ENCODE measurements at places on chromosomes 4 and X. TPM values are rescaled to one million over a fixed set of nuclear protein-coding genes. Genes with fewer than 3 reads are reported as not detected.

TMSB15B gene
- 2.0 TPM for total RNA-seq

SUPT20HL1 gene
- 0.12 TPM for total RNA-seq

CENPVL2 gene
- 0.17 TPM for total RNA-seq

MAGEA2B gene
- not detected for total RNA-seq

TGIF2LX gene
- total RNA-seq, result not detected

- DNase-seq, result peak; percentile 29
These were observed 159.3 kb downstream of the PTCHD1 start for GRCh38 chrX:23493941-23494374.

DNA sequence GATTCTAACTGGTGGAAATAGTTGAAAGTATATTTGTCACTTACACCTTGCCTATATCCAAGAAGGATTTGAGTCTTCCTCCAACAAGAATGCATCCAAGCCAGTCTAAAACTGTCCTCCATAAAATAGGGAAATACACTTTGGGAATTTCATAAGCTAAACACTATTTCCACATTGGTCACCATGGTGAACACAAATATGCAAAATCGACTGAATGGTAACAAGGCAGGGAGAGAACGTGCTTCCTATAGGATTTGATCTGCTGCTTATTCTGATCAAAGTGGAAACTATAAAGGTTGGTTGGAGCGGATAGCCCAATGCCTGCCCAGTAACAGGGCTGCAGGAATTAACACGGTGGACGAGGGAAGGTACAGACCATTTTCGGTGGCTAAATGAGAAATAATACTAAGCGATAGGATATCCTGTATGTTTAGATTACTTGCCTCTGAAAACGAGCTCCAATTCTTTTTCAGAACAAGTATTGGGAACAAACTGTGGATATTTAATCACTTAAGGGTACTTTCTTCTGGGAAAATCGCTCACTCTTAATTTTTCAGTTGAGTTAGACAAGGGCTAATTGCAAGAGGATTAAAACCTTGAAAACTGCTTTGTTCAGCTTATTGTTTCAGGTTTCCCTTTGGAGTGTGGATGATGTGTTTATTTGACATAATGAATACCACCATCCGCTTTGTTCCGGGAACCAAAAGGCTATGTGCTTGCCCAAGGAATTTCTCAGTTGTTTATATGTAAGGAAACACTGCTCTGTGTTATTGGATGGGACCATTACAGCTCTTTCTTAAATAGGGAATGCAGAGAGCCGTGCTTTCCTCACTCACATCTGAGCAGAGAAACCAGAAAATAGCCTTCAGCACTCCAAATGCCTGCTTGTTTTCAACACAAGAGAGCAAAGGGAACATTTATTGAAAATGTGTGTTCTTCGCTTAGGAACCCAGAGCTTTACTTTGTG is 194.4 kb downstream of the CBR4 start:
- DNase-seq, result peak; percentile 24

DNA sequence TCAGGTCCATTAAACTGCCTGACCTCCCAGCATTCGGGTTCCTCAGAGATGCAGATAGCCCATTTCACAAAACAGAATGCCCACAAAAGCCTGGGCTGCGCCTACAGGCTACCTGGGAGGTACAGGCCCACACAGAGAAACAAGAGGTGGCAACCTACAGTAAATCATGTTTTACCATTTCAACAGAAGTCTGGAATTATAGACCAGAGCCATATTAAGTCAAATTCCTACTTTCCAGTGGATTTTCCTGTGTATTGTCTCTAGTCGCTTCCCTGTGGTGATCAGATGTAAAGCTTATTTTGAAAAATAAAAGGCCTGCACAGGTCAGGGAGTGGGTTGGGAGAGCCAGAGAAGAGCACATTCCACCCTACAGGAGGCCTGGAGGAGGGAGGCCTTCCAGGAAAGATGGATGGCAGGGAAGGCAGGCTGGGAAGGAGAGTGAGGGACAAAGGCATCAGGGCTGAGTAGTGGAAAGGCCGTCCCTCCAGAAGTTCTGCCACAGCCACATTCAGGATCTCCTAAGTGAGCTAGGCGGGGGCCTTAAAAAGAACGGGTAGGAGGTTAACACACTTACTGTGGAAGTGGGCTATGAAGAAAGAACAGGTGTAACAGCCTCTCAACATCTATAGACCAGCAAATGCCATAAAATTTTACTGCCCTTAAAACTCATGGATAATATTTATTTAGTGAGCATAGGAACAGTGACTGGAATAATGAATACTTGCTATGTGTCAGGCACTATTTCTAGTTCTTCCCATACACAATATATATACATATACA is 19.0 kb upstream of the USO1 start:
- DNase-seq, result no peak

- no peak for DNase-seq
These were observed 17.8 kb upstream of the STOX2 start for GRCh38 chr4:183887351-183887750.

- DNase-seq, result no peak
These were observed 478.2 kb downstream of the ADGRL3 start for GRCh38 chr4:61678297-61678696.

- DNase-seq, result no peak
These were observed 543.6 kb upstream of the FAM241A start for GRCh38 chr4:111601671-111602070.

GRCh38 chrX:104427693-104428092 is 138.3 kb upstream of the IL1RAPL2 start:
- DNase-seq, result no peak

- no peak for DNase-seq
These were observed 20.7 kb downstream of the HAND2 start for GRCh38 chr4:173509036-173510001.

DNA sequence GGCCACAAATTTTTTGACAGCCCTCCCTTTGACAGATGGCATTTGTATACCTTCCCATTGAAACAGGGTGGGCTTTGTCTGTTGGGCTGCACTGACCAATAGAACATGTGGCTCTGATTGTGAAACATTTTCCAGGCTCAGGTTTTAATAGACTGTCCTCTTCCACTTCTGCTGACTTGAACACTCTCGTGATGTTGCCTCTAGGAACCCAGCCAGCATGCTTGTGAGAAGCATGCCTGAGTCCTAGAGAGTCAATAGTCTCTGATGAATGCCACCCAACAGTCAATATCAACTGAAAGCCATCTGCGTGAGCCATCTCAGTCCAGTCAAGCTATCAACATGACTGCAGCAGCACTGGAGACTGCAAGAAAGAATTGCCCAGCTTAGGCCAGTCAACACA is 290.0 kb downstream of the SLC7A11 start:
- no peak for DNase-seq

GRCh38 chr4:137800861-137801260 is 268.6 kb upstream of the PCDH18 start:
- DNase-seq, result no peak

GRCh38 chrX:72271812-72272211 is 5.2 kb downstream of the RPS4X start:
- DNase-seq, result no peak

DNA sequence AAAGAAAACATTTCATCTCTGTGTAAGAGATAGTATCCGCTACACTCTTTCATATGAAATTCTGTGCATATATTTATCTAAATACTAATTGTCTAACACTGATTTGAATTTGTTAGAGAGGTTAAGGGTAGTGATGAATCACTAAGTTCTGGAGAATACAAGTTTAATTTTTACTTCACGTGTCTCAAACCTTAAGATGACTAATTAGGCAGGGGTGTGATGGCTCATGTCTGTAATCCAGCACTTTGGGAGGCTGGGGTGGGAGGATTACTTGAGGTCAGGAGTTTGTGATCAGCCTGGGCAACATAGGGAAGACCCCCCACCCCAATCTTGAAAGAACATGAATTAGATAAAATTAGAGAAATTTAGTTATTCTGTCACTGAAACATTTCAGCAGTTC is 2241.9 kb downstream of the PCDH7 start:
- DNase-seq, result no peak

GRCh38 chr4:143270256-143270838 is 66.3 kb upstream of the GAB1 start:
- peak; percentile 15 for DNase-seq
